ENCODE measurements at places on chromosomes 13 and 19.

DNA sequence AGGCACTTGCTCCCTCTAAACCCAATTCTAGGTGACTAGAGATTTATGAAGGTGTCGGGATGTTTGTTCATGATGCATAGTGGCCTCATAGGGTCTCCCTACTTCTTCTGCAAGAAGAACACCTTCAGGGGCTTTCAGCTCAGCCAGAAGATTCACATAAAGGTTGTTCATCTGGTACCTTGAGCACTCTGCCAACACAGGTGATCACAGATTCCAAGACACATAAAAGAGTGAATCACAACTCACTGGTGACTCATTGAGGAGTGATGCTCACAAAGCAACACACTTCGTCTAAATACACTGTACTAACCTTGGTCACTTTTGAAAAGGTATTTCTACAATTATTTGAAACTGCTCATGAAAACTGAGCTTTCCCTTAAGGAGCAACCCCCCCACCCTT, 6.8 kb upstream of the ZNF324 start:
- H3K36me3 ChIP-seq: no peaks in the 10 kb centered on the region
- no peak for DNase-seq
- no peaks in the 10 kb centered on the region for H3K4me1 ChIP-seq
- no peak overlapping the region for H3K4me3 ChIP-seq
- no peak overlapping the region for H3K27ac ChIP-seq

DNA sequence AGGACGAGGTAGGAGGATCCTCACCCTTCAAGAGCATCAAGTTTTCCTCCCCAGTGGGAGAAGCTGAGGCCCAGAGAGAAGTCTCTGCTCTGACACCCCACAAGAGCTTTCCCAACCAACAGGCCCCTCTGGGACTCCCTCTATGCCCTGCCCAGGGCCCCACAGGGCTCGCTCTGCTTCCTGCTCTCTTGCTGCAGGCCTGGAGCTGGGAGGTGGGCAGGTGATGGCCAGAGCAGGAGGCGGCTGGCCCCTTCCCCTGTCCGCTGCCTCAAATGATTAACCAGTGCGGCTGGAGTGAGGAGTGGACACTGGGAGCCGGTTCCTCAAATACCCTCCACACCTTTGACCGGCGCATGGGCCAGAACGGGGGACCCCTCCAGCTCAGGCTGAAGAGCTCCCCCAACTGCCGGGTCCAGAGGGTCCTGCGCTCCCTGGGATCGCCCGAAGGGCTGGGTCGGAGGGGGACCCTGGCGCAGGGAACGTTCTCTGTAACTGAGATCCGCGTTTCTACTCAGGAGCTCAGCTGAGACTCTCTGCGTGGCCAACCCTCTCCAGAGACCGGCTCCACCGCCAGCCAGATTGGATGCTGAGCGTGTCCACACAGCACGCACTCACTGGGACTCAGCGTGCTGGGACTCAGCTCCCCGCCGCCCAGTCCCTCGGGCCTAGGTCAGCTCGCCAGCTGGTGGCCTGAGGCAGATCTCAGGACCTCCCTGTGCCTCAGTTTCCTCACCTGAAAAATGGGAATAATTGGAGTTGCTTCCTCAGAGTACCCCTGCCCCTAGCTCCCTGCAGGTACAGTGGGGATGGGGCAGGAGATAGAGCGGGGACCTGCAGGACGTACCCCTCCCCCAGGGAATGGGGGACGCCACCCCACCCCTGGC, 6.7 kb upstream of the ONECUT3 start:
- DNase-seq: no peak
- no peak overlapping the region for H3K4me3 ChIP-seq
- H3K27me3 ChIP-seq: peaks cover 4% of the 10 kb centered on the region
- no peaks in the 10 kb centered on the region for H3K36me3 ChIP-seq

GRCh38 chr13:114021464-114022308, 47.8 kb upstream of the C13orf46 start:
- DNase-seq: no peak
- peaks cover 10% of the 10 kb centered on the region for H3K4me1 ChIP-seq
- H3K4me3 ChIP-seq: no peak overlapping the region
- H3K27me3 ChIP-seq: no peaks in the 10 kb centered on the region

- H3K27ac ChIP-seq: peak overlapping the region; percentile 94
- no peaks in the 10 kb centered on the region for H3K36me3 ChIP-seq
- DNase-seq: peak; percentile 62
- H3K4me3 ChIP-seq: no peak overlapping the region
- H3K27me3 ChIP-seq: no peaks in the 10 kb centered on the region
- peaks cover 12% of the 10 kb centered on the region for H3K4me1 ChIP-seq
These were observed 1.7 kb upstream of the DNAJB1 start for GRCh38 chr19:14519860-14520407.

- H3K36me3 ChIP-seq: no peaks in the 10 kb centered on the region
- H3K4me1 ChIP-seq: no peaks in the 10 kb centered on the region
- DNase-seq: no peak
- H3K27ac ChIP-seq: no peak overlapping the region
- H3K4me3 ChIP-seq: no peak overlapping the region
These were observed 1399.2 kb upstream of the ATXN8OS start for GRCh38 chr13:68708336-68708908.

GRCh38 chr13:37615276-37615675, 16.7 kb upstream of the POSTN start:
- DNase-seq: no peak
- H3K4me1 ChIP-seq: no peaks in the 10 kb centered on the region
- no peak overlapping the region for H3K27ac ChIP-seq
- H3K27me3 ChIP-seq: no peaks in the 10 kb centered on the region

DNA sequence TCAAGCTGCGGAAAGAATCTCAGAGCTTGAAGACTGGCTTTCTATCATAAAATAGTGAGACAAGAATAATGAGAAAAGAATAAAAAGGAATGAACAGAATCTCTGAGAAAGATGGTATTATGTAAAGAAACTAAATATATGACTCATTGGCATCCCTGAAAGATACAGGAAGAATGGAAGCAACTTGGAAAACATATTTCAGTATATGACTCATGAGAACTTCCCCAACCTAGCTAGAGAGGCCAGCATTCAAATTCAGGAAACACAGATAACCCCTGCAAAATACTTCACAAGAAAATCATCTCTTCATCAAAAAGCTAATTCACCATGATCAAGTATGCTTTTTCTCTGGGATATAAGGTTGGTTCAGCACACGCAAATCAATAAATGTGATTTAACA, 2318.0 kb downstream of the PCDH9 start:
- no peaks in the 10 kb centered on the region for H3K4me1 ChIP-seq
- H3K27me3 ChIP-seq: no peaks in the 10 kb centered on the region
- no peak overlapping the region for H3K27ac ChIP-seq
- H3K4me3 ChIP-seq: no peak overlapping the region
- H3K36me3 ChIP-seq: no peaks in the 10 kb centered on the region

DNA sequence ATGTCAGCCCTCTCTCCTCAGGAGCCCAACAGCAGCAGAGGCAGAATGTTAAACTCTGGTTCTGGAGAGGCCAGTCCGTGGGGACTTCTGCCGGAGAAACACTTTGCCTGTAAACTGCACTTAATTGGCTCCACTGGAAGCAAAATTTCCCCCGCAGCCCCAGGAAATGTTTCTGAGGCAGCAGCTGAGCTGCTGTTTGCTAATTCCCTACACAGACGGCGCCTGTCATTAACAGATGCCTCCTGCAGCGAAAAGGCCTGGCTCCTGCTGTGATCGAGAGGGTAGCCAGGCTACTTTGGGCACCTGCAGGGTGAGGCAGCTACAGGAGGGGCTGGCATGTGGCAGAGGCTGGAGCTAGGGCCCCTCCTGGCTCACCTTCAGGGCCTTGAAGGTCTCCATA, 5.2 kb upstream of the TM6SF2 start:
- H3K36me3 ChIP-seq: no peaks in the 10 kb centered on the region
- no peaks in the 10 kb centered on the region for H3K27me3 ChIP-seq
- H3K4me1 ChIP-seq: no peaks in the 10 kb centered on the region

GRCh38 chr19:1027650-1028061, 1.2 kb downstream of the CNN2 start:
- peaks cover 8% of the 10 kb centered on the region for H3K4me1 ChIP-seq
- no peak for DNase-seq
- no peaks in the 10 kb centered on the region for H3K36me3 ChIP-seq
- peak overlapping the region; percentile 83 for H3K4me3 ChIP-seq

- no peak overlapping the region for H3K4me3 ChIP-seq
- H3K36me3 ChIP-seq: no peaks in the 10 kb centered on the region
- H3K4me1 ChIP-seq: peaks cover 9% of the 10 kb centered on the region
These were observed 112.3 kb downstream of the LRCH1 start for GRCh38 chr13:46665248-46665632.

DNA sequence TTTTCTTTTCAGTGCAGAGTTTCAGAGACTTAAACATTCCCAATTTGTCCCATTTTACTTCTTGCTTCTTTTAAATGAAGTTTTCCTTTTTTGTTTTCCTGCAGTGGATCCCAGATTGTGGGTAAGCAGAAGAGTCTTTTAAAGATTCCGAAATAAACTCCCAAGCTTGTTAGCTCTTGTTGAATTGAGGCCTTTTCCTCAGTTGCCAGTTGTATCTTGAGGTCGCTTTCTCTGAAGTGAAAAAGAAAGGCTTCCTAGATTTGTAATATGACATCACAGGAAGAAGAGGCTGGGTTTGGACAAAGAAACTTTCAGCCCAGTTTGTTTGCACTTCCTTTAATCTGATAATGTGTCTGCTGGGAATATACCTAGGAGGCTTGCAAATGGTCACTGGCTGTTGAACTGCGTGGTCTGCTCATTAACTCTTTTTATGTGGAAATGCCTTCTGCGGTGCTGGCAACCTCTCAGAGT, at the start of gene LPAR6:
Gene LPAR6, minus strand, starts transcription at position 233 of the 471 bp plus-strand sequence. CDS start 690 bp downstream, outside the sequence.
- H3K27me3 ChIP-seq: no peaks in the 10 kb centered on the region
- no peak within 1 kb of the TSS for H3K27ac ChIP-seq
- H3K4me1 ChIP-seq: peaks cover 2% of the 10 kb centered on the region
- no peaks in the 10 kb centered on the region for H3K36me3 ChIP-seq
- no peak for DNase-seq

DNA sequence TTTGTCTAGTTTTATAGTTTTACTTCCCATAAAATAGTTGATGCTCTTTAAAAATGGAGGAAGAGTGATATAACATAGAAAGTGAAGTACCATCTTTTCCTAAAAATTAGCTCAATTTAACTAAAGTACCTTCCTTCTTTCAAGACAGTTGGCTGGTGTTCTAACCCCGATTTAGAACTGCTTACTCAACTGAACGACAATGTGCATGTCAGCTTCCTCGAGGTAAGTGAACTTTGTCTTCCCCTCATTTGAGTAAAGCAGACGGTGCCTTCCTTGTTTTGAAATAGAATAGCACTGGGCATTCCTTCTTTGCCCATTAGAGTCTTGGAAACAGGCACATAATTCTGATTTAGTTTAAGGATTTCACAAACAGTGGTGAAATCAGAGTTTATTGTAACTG, 1519.2 kb downstream of the EFNB2 start:
- H3K4me3 ChIP-seq: no peak overlapping the region
- H3K4me1 ChIP-seq: no peaks in the 10 kb centered on the region
- H3K27me3 ChIP-seq: no peaks in the 10 kb centered on the region
- no peaks in the 10 kb centered on the region for H3K36me3 ChIP-seq
- no peak overlapping the region for H3K27ac ChIP-seq

DNA sequence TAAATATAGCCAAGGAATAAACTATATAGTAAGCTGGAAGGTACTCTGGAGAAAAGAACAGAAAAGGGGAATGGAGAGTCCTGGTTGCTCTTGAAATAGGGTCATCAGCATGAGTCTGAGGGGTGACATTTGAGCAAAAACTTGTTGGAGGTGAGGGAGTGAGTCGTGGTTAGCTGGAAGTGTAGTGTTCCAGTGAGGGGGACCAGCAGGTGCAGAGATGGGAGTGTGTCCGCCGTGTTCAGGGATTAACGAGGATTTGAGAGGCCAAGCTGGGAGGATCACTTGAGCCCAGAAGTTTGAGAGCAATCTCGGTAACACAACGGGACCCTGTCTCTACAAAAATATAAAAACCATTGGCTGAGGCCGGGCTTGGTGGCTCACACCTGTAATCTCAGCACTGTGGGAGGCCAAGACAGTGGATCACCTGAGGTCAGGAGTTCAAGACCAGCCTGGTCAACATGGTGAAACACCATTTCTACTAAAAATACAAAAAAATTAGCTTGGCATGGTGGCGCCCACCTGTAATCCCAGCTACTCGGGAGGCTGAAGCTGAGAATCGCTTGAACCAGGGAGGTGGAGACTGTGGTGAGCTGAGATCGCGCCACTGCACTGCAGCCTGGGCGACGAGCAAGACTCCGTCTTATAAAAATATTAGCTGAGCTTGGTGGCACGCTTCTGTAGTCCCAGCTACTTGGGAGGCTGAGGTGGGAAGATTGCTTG, 1.1 kb downstream of the SUPT5H start:
- no peak overlapping the region for H3K27ac ChIP-seq
- H3K4me1 ChIP-seq: peaks cover 7% of the 10 kb centered on the region
- H3K27me3 ChIP-seq: no peaks in the 10 kb centered on the region
- H3K36me3 ChIP-seq: no peaks in the 10 kb centered on the region

GRCh38 chr13:42153199-42154113, 105.0 kb downstream of the DGKH start:
- no peaks in the 10 kb centered on the region for H3K27me3 ChIP-seq
- no peaks in the 10 kb centered on the region for H3K4me1 ChIP-seq
- no peak for DNase-seq
- H3K4me3 ChIP-seq: no peak overlapping the region
- no peaks in the 10 kb centered on the region for H3K36me3 ChIP-seq

GRCh38 chr19:42427313-42427712, at the start of gene LIPE:
TSS of gene LIPE (minus strand) at chr19:42427388. CDS start at chr19:42427149, 239 bp downstream.
- H3K27me3 ChIP-seq: no peaks in the 10 kb centered on the region
- no peak within 1 kb of the TSS for H3K27ac ChIP-seq
- DNase-seq: no peak
- H3K4me3 ChIP-seq: no peak within 1 kb of the TSS
- peaks cover 7% of the 10 kb centered on the region for H3K4me1 ChIP-seq
- no peaks in the 10 kb centered on the region for H3K36me3 ChIP-seq

- DNase-seq: no peak
- no peak overlapping the region for H3K27ac ChIP-seq
- H3K27me3 ChIP-seq: no peaks in the 10 kb centered on the region
- H3K4me1 ChIP-seq: no peaks in the 10 kb centered on the region
- H3K36me3 ChIP-seq: no peaks in the 10 kb centered on the region
These were observed 46.4 kb downstream of the SOX1 start for GRCh38 chr13:112113348-112113747.

- H3K4me1 ChIP-seq: no peaks in the 10 kb centered on the region
- no peak overlapping the region for H3K27ac ChIP-seq
- no peaks in the 10 kb centered on the region for H3K36me3 ChIP-seq
- no peak for DNase-seq
- no peak overlapping the region for H3K4me3 ChIP-seq
- H3K27me3 ChIP-seq: no peaks in the 10 kb centered on the region
These were observed 67.2 kb downstream of the SPACA7 start for GRCh38 chr13:112443191-112443994.

- DNase-seq: no peak
- H3K36me3 ChIP-seq: no peaks in the 10 kb centered on the region
- no peak overlapping the region for H3K4me3 ChIP-seq
- H3K4me1 ChIP-seq: no peaks in the 10 kb centered on the region
- no peaks in the 10 kb centered on the region for H3K27me3 ChIP-seq
- H3K27ac ChIP-seq: peak overlapping the region; percentile 12
These were observed 6.3 kb downstream of the DACT3 start for GRCh38 chr19:46654621-46655152.

DNA sequence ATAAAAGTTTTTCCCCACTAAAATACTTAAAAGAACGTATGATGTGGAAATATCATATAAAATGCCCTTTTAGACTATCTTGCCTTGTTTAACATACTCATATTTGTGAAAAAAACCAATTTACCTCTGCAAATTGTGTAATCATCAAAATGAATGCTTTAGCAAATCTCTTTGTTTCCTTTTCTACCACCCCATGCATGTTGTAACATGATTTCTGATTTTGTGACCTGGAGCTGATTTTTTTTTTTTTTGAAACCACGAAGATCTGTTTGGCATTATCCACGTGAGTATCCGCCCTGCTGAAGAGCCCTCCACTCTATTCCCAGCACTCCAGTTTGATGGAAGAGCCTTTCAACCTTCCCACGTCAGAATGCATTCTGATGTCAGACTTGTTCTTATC, 245.8 kb upstream of the NBEA start:
- no peaks in the 10 kb centered on the region for H3K4me1 ChIP-seq
- H3K36me3 ChIP-seq: no peaks in the 10 kb centered on the region
- H3K27ac ChIP-seq: no peak overlapping the region
- no peaks in the 10 kb centered on the region for H3K27me3 ChIP-seq
- no peak for DNase-seq

All from ovary (tissue), 10 donors.